ENCODE measurements at places on chromosomes 11 and 22. TPM values are rescaled to one million over a fixed set of nuclear protein-coding genes. Genes with fewer than 3 reads are reported as not detected.

DNA sequence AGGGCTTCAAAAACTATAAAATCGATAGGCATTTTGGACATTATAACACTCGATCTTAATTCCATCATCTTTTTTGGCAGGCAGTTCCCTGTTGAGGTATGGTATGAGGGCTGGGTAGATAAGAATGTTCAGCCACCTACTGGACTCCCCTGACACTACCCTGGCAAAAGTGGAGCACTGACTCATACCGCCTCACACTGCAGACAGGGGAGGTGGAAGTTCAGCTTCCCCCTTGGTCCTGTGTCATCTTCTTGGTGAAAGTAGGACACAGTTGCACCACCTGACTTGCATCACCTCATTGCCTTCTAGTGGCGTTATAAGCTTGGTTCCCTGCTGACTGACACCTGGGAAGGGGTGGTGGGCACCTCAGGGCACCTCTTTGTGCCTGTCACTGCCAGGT, 30.4 kb downstream of the PAAF1 start:
- H3K27me3 ChIP-seq = no peaks in the 10 kb centered on the region
- no peaks in the 10 kb centered on the region for H3K4me1 ChIP-seq
- H3K4me3 ChIP-seq = no peak overlapping the region
- DNase-seq = no peak

DNA sequence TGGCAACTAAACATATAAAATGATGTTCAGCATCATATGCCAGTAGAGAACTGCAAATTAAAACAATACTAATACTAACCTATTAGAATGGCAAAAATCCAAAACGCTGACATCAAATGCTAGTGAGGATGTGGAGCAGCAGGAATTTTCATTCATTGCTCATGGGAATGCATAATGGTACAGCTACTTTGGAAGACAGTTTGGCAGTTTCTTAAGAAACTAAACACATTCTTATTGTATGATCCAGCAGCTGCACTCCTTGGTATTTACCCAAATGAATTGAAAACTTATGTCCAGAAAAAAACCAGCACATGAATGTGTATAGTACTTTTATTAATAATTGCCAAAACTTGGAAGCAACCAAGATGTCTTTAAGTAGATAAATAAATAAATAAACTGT, 258.0 kb downstream of the TENM4 start:
- no peak for DNase-seq
- no peak overlapping the region for H3K4me3 ChIP-seq
- no peaks in the 10 kb centered on the region for H3K36me3 ChIP-seq

- H3K27ac ChIP-seq = no peak overlapping the region
- H3K4me3 ChIP-seq = no peak overlapping the region
- no peak for DNase-seq
Observed at GRCh38 chr11:73267906-73268540, 4.1 kb upstream of the P2RY6 start.

- H3K4me3 ChIP-seq = no peak overlapping the region
- peaks cover 9% of the 10 kb centered on the region for H3K27me3 ChIP-seq
- no peak overlapping the region for H3K27ac ChIP-seq
- no peaks in the 10 kb centered on the region for H3K4me1 ChIP-seq
- no peak for DNase-seq
Observed at GRCh38 chr22:22030493-22031182, 48.1 kb upstream of the TOP3B start.

- H3K36me3 ChIP-seq = no peaks in the 10 kb centered on the region
- no peak overlapping the region for H3K27ac ChIP-seq
- H3K4me3 ChIP-seq = no peak overlapping the region
- no peaks in the 10 kb centered on the region for H3K4me1 ChIP-seq
Observed at GRCh38 chr22:32106930-32107329, 52.2 kb downstream of the C22orf42 start.

GRCh38 chr11:126646701-126647557, 291.4 kb downstream of the ST3GAL4 start:
- no peak for DNase-seq
- H3K4me1 ChIP-seq = no peaks in the 10 kb centered on the region
- no peak overlapping the region for H3K27ac ChIP-seq
- H3K27me3 ChIP-seq = no peaks in the 10 kb centered on the region

DNA sequence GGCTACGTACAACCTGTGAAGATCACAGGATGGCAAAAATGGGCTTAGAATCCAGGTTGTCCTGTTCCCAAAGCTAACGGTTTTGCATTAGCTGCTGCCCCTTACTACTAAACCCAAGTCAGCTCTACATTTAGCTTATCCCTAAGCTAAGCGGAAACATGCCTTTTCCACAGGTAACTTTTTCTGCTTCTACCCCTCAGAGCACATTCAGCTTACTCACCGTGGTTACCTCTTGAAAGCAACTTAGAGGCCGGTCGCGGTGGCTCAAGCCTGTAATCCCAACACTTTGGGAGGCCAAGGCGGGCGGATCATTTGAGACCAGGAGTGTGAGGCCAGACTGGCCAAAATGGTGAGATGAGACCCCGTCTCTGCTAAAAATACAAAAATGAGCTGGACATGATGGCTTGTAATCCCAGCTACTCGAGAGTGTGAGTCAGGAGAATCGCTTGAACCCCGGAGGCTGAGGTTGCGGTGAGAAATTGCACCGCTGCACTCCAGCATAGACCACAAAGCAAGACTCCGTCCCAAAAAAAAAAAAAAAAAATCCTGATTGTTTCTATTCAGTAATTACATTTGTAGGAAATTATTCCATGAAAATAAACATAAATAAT, 790 bp upstream of the TMEM41B start:
- peaks cover 36% of the 10 kb centered on the region for H3K4me1 ChIP-seq
- DNase-seq = no peak
- H3K27me3 ChIP-seq = peaks cover 23% of the 10 kb centered on the region
- peak overlapping the region; percentile 97 for H3K27ac ChIP-seq
- H3K36me3 ChIP-seq = peaks cover 26% of the 10 kb centered on the region
- peak overlapping the region; percentile 92 for H3K4me3 ChIP-seq

DNA sequence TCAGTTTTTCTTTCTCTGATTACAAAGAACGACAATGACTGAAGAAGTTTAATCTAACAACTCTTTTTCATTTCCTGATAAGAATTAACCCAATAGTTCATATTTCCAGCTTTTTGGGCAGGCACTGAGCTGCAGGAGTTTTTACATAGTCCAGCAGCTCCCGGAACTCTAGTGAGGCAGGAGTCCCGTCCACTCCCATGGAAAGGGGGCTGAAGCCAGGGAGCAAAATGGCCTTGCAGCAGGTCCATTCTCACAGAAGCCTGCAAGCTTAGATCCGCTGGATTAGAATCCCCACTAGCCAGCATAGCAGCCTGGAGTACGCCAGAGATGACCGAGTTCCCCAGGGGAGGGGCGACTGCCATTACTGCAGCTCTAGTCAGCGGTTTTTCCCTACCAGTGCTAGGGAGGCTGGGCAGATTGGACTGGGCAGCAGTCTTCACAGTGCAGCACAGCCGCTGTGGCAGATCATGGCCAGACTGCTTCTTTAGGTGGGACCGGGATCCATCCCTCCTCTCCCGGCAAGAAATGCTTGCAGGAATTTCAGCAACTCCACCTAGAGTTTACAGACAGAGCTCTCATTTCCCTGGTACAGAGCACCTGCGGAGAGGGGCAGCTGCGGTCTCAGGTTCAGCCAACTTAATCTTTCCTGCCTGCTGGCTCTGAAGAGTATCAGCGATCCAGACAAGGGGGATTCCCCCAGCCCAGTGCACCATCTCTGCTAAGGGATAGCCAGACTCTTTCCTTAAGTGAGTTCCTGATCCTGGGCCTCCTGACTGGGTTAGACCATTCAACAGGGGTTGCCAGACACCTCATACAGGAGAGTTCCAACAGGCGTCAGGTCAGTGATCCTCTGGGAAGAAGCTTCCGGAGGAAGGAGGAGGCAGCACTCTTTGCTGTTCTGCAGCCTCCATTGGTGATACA, 742 bp upstream of the CASP4 start:
- DNase-seq = no peak
- H3K27me3 ChIP-seq = peaks cover 4% of the 10 kb centered on the region
- peak overlapping the region; percentile 91 for H3K4me3 ChIP-seq
- H3K4me1 ChIP-seq = peaks cover 29% of the 10 kb centered on the region
- H3K36me3 ChIP-seq = peaks cover 39% of the 10 kb centered on the region

- no peaks in the 10 kb centered on the region for H3K27me3 ChIP-seq
- peak; percentile 98 for DNase-seq
- peak overlapping the region; percentile 67 for H3K4me3 ChIP-seq
- H3K4me1 ChIP-seq = peaks cover 71% of the 10 kb centered on the region
Observed at GRCh38 chr22:50469377-50470305, 5.2 kb downstream of the SBF1 start.

DNA sequence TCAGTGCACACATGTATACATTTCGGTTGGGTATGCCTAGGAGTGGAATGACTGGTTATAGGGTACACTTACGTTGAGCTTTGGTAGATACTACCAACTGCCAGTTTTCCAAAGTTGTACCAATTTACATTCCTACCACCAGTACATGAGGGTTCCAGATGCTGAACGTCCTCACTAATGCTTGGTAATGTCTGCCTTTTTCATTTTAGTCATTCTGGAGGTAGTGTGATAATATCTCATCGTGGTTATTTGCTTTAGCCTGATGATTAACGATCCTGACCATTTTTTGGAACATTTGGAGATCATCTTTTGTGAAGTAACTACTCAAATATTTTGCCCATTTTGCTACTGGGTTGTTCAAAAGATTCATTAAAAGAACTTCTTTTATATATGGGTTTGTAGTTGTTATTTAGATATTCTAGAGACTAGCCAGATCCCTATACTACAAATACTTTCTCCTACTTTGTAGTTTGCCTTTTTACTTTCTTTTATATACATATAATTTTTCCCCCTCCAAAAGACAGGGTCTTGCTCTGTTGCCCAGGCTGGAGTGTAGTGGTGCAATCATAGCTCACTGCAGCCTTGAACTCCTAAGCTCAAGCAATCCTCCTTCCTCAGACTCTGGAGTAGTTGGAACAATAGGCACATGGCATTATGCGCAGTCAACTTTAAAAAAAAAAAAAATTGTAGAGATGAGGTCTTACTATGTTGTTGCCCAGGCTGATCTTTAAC, 62.1 kb downstream of the RBFOX2 start:
- no peak overlapping the region for H3K4me3 ChIP-seq
- DNase-seq = no peak
- H3K27me3 ChIP-seq = peaks cover 6% of the 10 kb centered on the region
- no peak overlapping the region for H3K27ac ChIP-seq
- no peaks in the 10 kb centered on the region for H3K36me3 ChIP-seq

DNA sequence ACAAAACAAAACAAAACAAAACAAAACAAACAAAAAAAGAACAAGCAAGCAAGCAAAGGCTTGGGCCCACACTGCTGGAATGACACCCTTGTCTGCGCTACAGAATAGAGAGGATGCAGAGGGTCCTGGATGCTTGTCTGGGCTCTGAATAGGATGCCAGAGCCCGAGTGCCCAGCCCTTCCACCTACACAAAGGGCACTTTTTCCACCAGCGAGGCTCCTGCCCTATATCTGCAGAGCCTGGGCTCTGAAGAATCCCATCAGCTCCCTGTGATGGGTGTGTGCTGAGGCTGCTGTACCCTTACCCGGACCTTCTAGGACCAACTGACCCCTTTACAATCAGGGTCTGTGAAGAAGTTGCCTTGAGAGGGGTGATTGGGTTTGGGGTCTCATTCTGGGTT, 221.2 kb downstream of the DSCAML1 start:
- H3K36me3 ChIP-seq = no peaks in the 10 kb centered on the region
- DNase-seq = no peak
- no peak overlapping the region for H3K27ac ChIP-seq
- H3K27me3 ChIP-seq = peaks cover 5% of the 10 kb centered on the region
- H3K4me1 ChIP-seq = no peaks in the 10 kb centered on the region

DNA sequence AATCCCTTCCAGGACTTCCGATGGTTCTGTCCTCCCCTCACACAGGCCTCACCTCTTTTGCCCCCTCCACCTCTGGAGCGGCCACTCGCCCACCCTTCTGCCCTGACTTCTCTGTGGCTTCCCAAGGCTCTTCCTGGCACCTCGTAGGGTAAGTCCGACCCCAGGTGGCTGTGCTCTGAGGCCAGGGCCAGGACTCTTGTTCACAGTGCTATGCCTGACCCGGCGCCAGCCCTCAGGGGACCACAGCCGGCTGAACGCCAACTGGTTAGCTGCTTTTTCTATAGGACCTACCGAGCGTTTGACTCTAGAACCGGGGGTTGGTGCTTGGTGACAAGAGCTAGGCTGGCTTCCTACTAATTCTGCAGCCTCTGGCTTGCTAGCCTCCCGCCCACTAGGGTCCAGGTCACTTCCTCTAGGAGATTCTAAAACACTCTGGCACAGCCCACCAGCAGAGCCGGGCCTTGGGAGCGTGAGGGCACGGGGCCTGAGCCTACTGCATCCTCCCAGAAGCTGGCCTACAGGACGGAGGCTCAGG, 28.4 kb upstream of the KCNQ1OT1 start:
- no peaks in the 10 kb centered on the region for H3K36me3 ChIP-seq
- H3K27me3 ChIP-seq = no peaks in the 10 kb centered on the region
- DNase-seq = no peak
- H3K27ac ChIP-seq = no peak overlapping the region
- peak overlapping the region; percentile 1 for H3K4me3 ChIP-seq

- DNase-seq = no peak
- peaks cover 2% of the 10 kb centered on the region for H3K4me1 ChIP-seq
- H3K27me3 ChIP-seq = peaks cover 11% of the 10 kb centered on the region
- H3K27ac ChIP-seq = no peak overlapping the region
Observed at GRCh38 chr11:63001456-63001855, 14.2 kb downstream of the SLC22A8 start.

- H3K27me3 ChIP-seq = peaks cover 44% of the 10 kb centered on the region
- H3K4me1 ChIP-seq = peaks cover 40% of the 10 kb centered on the region
- H3K27ac ChIP-seq = no peak overlapping the region
Observed at GRCh38 chr11:117873828-117874125, 2.7 kb downstream of the FXYD6 start.

DNA sequence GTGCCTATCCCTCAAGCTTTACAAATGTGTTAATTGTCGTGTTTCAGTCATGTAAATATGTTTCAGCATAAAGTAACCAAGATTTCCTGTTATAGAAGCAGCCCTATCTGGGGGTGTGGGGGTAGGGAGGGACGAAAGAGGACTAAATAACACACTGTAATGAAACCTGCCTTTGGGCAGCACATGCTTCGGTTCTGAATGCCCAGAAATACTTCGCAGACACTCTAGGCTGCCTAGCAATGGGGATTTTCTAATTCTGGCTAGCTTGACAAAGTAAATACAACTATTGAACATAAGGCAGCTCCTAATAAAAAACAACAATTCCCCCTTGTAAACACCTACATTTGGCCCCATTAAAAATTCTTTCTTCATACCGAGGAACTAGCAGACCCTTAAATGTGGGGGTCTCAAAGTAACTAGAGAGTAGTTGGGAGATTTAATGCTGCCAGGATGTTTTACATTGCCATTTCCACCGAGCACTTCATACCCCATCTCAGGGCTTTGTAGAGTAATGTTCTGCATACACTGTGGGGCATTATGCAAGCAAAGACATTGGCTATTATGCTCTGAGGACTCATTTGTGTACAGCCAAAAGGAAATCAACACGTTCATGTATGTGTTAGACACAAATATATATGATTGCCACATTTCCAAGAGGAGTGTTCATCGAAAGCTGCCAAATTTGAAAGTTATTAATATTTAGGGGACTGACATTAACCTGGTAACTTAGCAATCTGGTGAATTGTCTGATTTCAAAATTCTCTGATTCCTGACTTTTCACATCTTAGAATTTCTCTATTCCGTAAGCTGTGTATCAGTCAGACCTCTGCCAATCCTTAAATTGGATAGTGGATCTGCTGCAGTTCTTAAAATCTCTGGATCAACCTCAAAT, 42.1 kb downstream of the PAX6 start:
- no peak overlapping the region for H3K4me3 ChIP-seq
- H3K4me1 ChIP-seq = no peaks in the 10 kb centered on the region

Gene MMP1
- not detected for total RNA-seq

Gene OR56A5
- not detected for total RNA-seq

Gene SERHL2
- 0.83 TPM for total RNA-seq

Gene BBOX1
- not detected for total RNA-seq

Gene EIF3F
- 262 TPM for total RNA-seq

Gene TMEM191B
- total RNA-seq = 3.5 TPM

Gene GPR83
- 0.05 TPM for total RNA-seq

Gene OR56B1
- total RNA-seq = 0.31 TPM

Gene DRD4
- 0.30 TPM for total RNA-seq

Gene OR52E1
- not detected for total RNA-seq

Gene CD3G
- total RNA-seq = 264 TPM

Gene ALX4
- total RNA-seq = not detected
